ENCODE measurements at places on chromosomes 2 and 18.

GRCh38 chr2:179882851-179883806 lies 21.7 kb upstream of the ZNF385B start:
- ATAC-seq = no peak

DNA sequence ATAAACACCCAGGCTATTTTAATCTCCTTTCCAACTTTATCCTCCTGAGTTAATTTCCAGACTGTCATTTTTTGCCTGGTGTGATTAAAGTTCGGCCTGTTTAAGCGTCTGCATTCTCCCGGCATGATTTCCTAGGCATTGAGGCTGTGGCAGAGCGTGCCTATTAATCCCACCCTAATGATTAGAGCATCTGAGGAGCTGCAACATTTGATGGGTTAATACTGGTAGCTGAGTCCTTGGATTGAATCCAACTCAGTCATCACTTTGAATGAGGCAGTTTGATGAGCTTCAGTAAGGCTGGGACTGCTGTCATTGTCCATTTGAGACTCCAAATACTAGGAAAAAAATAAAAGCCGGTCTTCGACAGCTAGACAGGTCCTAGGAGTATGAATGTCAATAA lies 882.5 kb downstream of the SLC4A3 start:
- no peak for ATAC-seq

DNA sequence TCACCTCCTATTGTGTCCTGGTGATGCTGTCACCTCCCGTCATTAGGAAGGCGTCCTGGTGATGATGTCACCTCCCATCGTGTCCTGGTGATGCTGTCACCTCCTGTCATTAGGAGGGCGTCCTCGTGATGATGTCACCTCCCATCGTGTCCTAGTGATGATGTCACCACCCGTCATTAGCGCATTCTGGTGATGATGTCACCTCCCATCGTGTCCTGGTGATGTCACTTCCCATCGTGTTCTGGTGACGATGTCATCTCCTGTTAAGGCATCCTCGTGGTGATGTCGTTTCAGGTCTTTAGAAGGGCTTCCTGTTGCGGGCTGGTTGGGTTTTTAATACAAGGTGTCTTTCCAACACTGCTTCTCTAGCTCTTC lies 40.7 kb downstream of the CTDP1 start:
- ATAC-seq = no peak

- no peak for ATAC-seq
Measured at GRCh38 chr2:20588918-20589871, 61.7 kb downstream of the HS1BP3 start.

DNA sequence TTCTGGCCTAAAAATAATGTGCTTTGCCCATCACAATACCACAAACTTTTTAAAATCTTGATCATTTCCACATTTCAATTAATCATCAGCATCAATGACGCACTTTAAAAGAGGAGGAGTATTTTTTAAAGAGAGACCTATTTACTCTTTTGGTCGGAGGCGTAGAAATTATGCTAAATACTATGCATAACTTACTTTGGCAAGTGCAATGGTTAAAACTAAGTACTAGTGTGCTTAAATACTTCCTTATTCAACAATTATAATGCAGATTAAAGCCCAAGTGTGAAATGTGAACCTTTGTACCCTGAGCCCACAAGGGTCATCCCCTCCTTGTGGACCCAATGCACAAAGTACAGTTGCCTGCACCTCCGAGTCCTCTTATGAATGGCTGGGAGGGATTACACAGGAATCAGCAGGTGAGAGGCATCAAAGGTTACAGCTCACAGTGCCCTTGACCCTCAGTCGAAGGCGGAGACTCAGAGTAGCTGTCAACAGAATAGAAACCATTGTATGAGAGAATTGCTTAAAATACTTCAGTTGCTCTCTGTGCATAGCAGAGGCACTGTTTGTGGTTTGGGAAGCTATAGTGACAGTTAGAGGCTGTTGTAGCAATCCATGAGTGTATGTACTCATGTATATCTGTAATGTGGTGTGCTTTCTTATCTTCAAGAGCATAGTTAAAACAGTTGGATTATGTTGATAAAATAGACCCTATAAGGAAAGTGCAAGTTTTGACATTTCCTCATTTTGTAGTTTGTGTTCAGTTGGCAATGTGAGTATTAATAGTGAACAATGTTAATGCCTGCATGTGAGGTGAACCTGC lies 151.7 kb upstream of the ITGA4 start:
- peak; percentile 63 for ATAC-seq

DNA sequence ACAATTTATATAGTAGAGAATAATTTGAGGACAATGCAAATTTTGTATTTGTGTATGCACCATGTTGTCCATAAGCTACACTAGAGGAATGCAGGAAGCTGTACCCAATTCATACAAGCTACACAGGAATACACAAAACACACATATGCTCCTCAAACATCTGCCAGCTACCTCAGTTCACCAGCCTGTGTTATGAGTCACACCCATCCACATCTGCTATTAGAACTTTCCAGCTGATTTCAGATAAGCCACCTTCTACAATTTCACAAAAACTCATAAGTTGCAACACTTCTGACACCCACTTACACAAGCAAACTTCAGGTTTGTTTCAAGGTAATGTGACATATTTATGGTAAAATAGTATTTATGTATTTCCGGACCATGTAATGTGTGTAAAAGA lies 438.9 kb downstream of the SATB2 start:
- no peak for ATAC-seq

GRCh38 chr2:85188852-85189251 lies 55.7 kb downstream of the TCF7L1 start:
- ATAC-seq = no peak

DNA sequence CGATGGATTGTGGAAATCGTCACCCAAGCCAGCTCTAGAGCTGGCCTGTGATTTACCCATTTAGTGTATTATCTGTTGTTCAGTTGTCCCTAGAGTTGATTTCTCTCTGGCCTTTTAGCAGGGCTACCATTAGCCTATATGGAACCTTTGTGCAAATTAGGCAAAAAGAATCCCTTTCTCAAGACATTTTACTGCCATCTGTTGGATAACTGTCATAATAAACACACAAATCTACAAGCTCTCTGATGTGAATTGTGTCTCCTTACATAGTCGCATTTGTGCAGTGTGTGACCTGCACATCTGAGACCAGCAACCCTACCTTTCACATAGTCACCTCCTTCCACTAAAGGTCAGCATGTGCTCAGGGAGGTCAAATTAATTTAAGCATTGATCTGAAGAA lies 34.0 kb downstream of the LOXHD1 start:
- ATAC-seq = no peak

GRCh38 chr2:159516241-159516758 lies 100.0 kb downstream of the BAZ2B start:
- ATAC-seq = peak; percentile 89

GRCh38 chr2:100419915-100420314 lies 2.4 kb upstream of the CHST10 start:
- ATAC-seq = no peak

GRCh38 chr2:46303233-46303632 lies 6.0 kb downstream of the EPAS1 start:
- ATAC-seq = no peak

DNA sequence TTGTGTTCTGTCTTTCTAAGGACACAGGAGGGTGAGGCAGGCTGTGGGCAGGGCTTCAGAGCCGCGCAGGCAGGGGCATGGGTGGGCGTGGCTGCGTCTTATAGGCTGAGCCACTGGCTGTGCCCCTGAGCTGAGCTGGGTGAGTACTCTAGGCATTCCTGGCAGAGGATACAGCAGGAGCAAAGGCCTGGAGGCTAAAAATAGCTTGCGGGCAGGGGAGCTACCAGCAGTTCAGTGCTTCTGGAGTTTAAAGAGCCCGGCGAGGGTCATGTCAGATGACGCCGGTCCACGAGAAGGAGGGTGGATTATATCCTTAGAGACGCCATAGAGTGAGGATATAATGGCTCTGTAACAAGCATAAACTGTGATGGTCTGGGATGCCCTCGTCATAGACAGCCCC lies 31.5 kb upstream of the PDIA6 start:
- no peak for ATAC-seq

GRCh38 chr2:43314299-43314927 lies 88.0 kb upstream of the ZFP36L2 start:
- ATAC-seq = no peak

- ATAC-seq = no peak
Measured at GRCh38 chr2:113185664-113186432, 12.1 kb downstream of the PSD4 start.

GRCh38 chr18:43350176-43350575 lies 72.9 kb upstream of the SYT4 start:
- no peak for ATAC-seq

Data from activated CD4-positive, CD25-positive, alpha-beta regulatory T cell treated with anti-CD3 and anti-CD28 coated beads, Interleukin-2, amount 50 U/mL, for 24 hours (primary cell).